Stimulated activated CD4-positive, alpha-beta T cell treated with anti-CD3 and anti-CD28 coated beads, Interleukin-4, amount 100 ng/mL, for 1 hour (primary cell): ENCODE measurements at places on chromosomes 4 and X.

DNA sequence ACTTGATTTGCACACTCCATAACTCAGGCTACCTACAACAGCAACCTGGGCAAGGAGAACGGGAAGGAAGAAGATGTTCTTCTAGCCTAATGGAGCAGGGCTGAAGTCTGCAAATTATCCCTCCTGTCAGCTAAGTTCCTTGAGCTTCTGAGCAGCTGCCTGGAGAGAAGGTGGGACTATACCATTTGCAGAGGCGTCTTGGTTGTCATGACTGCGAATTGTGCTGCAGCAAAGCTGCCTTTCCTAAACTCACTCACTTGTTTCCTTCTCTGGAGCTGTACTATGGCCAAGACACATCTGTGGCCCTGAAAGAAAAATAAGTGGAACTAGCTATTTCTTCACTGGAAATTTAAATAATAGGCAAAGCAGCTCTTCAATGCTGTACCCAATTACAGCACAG lies 682.4 kb upstream of the GRIA3 start:
- no peak for DNase-seq

GRCh38 chr4:53640576-53641453 lies 49.5 kb upstream of the LNX1 start:
- DNase-seq: no peak

DNA sequence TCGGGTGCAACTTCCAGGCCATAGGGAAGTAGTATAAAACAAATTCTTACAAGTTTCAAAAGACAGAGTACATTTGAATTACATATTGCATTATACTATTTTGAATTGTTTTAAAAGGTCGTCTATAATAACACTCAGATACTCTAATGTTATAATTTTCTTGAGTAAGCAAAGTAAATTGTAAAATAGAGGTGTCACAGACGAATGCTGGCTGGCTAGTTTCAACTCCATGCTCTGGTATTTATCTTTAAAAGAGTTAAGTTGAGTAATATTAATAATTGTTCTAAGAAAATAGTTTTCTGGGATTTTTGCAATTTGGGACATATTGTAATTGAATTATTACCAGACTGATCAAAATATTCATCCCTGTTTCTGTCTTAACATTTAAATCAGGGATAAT lies 764.9 kb downstream of the TECRL start:
- no peak for DNase-seq

- DNase-seq: no peak
Observed at GRCh38 chrX:114584375-114584943, 573 bp downstream of the HTR2C start.

- no peak for DNase-seq
Observed at GRCh38 chr4:59553063-59553720, 1646.9 kb upstream of the ADGRL3 start.

- no peak for DNase-seq
Observed at GRCh38 chrX:96394598-96394997, 290.0 kb upstream of the DIAPH2 start.

GRCh38 chrX:28351801-28352200 lies 235.4 kb upstream of the IL1RAPL1 start:
- no peak for DNase-seq

GRCh38 chr4:29708473-29708872 lies 1011.7 kb upstream of the PCDH7 start:
- no peak for DNase-seq

- no peak for DNase-seq
Observed at GRCh38 chr4:52576961-52577623, 82.0 kb downstream of the USP46 start.

DNA sequence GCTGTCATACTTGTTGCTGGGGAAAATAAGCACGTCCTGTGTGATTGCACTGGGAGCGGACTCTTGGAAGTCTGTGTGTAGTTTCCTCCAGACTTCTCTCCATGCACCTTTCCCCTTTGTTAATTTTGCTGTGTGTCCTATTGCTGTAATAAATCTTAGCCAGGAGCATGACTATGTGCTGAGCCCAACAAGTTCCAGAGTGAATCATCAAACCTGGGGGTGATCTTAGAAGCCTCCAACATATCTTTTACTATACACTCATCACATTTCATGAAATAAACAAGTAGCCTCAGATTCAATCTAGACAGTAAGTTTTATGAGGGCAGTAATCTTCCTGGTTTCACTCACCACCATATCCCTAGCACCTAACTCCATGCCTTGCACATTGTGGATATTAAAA lies 43.3 kb upstream of the FGF13 start:
- no peak for DNase-seq

DNA sequence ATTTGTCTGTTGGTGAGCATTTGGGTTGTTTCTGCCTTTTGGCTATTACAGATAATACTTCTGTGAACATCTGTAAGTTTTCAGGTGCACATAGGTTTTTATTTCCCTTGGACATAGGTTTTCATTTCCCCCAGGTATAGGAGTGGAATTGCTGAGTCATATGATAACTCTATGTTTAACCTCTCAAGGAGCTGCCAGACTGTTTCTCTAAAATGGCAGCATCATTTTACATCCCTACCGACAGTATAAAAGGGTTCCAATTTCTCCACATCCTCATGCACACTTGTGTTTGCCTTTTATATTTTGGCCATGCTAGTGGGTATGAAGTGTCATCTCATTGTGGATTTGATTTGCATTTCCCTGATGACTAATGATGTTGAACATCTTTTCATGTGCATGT lies 53.5 kb downstream of the TMEM164 start:
- no peak for DNase-seq

DNA sequence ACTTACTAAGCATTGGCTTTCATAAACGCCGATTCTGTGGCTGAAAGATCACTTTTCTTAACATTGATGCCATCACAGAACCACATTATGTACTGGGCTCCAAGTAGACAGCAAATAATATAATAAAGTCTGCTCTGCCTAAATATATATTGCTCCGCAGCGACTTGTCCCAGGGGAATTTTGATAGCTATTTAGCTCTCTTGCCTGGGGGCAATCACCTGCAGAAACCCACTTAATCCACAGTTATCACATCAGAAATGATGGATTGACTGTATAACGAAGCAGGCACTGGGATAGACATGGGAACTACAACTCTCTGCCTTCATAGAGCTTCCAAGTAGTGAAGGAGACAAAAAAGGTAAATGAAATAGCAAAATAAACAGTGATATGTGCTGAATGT lies 48.0 kb upstream of the MYOZ2 start:
- DNase-seq: no peak

DNA sequence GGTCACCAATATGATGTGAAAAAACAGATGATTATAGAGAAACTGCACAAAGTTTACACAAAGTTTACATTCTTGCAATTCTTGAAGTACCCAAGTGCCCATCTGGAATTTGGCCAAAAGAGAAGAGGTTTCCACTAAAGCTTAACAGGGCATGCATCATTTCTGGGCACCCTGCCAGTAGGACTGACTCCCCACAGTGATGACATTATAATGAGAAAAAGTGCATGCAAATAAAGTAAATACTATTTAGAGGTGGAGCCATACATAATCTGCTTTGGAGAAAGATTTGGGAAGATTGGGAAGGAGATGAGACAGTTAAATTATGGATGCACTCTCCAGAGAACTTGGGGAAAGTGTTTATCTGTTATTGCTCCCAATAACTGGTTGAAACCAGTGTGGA lies 93.7 kb upstream of the TRPC3 start:
- DNase-seq: no peak

GRCh38 chr4:118397623-118397979 lies 44.8 kb upstream of the PRSS12 start:
- no peak for DNase-seq

DNA sequence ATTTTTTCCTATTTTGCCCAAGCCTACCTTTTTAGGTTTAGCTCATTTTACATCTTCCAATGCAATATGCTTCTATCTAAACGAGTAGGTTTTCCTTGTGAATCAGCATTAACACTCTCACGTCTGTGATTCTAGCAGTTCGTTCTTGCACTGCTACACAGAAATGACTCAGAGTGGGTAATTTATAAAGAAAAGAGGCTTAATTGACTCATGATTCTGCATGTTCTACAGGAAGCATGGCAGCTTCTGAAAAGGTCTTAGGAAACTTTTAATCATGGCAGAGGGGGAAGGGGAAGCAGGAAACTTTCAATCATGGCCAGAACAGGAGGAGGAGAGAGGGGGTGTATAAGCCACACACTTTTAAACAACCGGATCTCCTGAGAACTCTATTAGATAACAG lies 44.9 kb downstream of the SPANXN1 start:
- no peak for DNase-seq

DNA sequence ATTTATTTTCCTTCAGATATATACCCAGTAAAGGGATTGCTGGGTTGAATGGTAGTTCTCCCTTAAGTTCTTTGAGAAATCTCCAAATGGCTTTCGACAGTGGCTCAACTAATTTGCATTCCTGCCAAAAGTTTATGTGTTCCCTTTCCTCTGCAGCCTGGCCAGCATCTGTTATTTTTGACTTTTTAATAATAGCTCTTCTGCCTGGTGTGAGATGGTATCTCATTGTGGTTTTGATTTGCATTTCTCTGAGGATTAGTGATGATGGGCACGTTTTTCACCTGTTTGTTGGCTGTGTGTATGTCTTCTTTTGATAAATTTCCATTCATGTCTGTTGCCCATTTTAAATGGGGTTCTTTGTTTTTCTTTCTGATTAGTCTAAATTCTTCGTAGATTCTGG lies 375.2 kb downstream of the UBE2NL start:
- DNase-seq: no peak

DNA sequence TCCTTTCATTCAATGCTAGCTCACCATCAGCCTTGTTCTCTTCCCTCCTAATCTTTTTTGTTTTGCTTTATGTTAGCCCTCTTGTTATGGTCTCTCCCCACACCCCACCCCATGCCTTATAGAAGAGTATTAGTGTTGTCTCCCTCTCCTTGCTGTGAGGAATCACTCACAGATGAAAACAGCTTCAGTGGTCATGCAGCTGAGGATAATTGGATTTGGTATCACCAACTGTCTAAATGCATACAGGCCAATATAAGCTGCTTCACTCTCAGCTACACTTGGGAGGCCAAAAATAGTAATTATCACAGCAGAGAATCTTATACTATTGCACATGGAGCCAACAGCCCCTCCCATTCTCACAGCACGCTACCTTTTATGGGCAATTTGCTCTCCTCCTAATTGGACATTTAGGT lies 494.6 kb upstream of the FAM241A start:
- DNase-seq: no peak

DNA sequence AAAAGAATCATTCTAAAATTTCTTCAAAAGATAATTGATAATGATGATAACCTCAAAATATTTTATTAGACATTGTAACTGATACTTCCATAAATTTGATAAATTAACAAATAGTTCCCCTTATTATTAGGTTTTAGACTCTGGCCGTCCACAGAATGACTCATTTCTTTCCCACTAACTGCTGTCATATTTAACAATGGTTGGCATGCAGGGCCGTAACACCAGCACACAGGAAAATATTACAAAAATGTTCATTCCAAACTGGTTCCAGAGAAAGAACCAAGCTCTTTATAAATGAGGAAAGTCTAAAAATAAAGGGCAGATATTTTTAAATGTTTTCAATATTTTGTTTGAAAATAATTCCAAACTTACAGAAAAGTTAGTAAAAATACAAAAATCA lies 28.2 kb downstream of the WDFY3 start:
- no peak for DNase-seq

GRCh38 chr4:52718123-52718522 lies 33.1 kb downstream of the ERVMER34-1 start:
- DNase-seq: no peak

DNA sequence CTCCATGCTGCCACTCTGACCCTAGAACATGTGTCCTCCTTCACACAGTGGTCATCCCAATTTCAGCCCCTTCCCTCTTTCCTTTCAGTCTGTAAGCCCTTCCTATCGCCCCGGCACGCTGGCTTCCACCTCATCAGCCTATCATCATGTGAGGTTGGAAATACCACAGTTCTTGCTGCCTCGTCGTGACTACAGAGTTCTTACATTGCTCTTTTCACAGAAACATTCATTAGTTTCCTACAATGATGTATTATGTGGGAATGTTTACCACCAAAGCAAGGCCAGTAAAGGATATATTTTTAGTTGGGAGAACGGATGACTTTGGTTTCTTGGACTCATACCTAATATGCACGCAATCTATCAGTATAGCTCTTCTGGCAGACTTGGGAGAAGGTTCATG lies 169.5 kb upstream of the BOD1L1 start:
- DNase-seq: no peak

- DNase-seq: no peak
Observed at GRCh38 chrX:131217989-131218388, 71.1 kb downstream of the IGSF1 start.

DNA sequence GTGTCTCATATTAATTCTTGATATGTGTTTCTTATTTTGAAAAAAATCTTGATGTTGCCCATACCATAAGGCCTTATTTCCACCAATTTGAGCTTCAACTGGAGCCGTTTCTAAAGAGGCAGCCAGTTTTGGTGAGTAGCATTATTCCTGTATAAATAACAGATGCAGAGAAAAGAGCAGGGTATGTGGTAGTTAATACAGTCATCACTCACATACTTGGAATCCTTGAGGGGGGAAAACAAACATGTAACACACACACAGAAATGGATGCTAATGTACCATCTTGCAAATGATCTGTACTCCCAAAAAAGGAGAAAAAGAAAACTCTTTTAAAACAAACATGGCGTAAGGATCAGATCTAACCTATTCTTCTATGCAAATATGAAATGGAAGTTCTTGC lies 389.7 kb downstream of the GPM6A start:
- DNase-seq: no peak
